ENCODE measurements at places on chromosomes 16 and 17. TPM values are rescaled to one million over a fixed set of nuclear protein-coding genes. Genes with fewer than 3 reads are reported as not detected.

The PPP4C gene
- total RNA-seq: 83.9 TPM

The ADAP2 gene
- total RNA-seq: 1.8 TPM

The CHMP1A gene
- 55.9 TPM for total RNA-seq

The SLC12A3 gene
- not detected for total RNA-seq

The FBXL16 gene
- 11.7 TPM for total RNA-seq

The CLDN7 gene
- total RNA-seq: 1.2 TPM

The SLC16A11 gene
- 1.4 TPM for total RNA-seq

The SLC35G6 gene
- total RNA-seq: 0.17 TPM

The PDE6G gene
- 0.49 TPM for total RNA-seq

The FLYWCH1 gene
- 97.0 TPM for total RNA-seq

The KAT7 gene
- total RNA-seq: 187 TPM

The HOXB1 gene
- total RNA-seq: not detected

The RASL10B gene
- 0.47 TPM for total RNA-seq

The ADAD2 gene
- 0.59 TPM for total RNA-seq

The EVI2A gene
- total RNA-seq: 38.4 TPM

The KCNJ2 gene
- total RNA-seq: not detected

The MARF1 gene
- total RNA-seq: 156 TPM

The TMEM235 gene
- not detected for total RNA-seq

The LHX1 gene
- not detected for total RNA-seq

The NGFR gene
- 0.11 TPM for total RNA-seq

The GAA gene
- total RNA-seq: 22.2 TPM

The CASKIN2 gene
- total RNA-seq: 0.17 TPM

The KCNG4 gene
- total RNA-seq: not detected

The HOXB9 gene
- not detected for total RNA-seq

The MAP2K3 gene
- 38.5 TPM for total RNA-seq

The GNG13 gene
- total RNA-seq: not detected

The ASGR2 gene
- total RNA-seq: 0.20 TPM

The TUBB3 gene
- total RNA-seq: 0.78 TPM

The ENPP7 gene
- total RNA-seq: not detected

The PITPNC1 gene
- total RNA-seq: 83.4 TPM

The HID1 gene
- total RNA-seq: 31.9 TPM

The CA4 gene
- not detected for total RNA-seq

The RND2 gene
- total RNA-seq: 0.28 TPM

The KCNH4 gene
- total RNA-seq: 0.25 TPM

The NHLRC4 gene
- 0.45 TPM for total RNA-seq

The SNX20 gene
- total RNA-seq: 26.6 TPM

The MATCAP1 gene
- total RNA-seq: 9.7 TPM

The SYCE1L gene
- total RNA-seq: 18.9 TPM

The PRAC1 gene
- not detected for total RNA-seq

The TP53TG3B gene
- not detected for total RNA-seq

The NOXO1 gene
- 0.56 TPM for total RNA-seq

The RPAIN gene
- 77.5 TPM for total RNA-seq

The FBXW10 gene
- not detected for total RNA-seq

The SMPD3 gene
- 0.89 TPM for total RNA-seq

The NPIPB2 gene
- total RNA-seq: 10.6 TPM

The FTO gene
- 37.9 TPM for total RNA-seq

The TNFRSF13B gene
- not detected for total RNA-seq

The KRTAP17-1 gene
- total RNA-seq: not detected

The TSNAXIP1 gene
- total RNA-seq: 0.52 TPM

Data from CD4-positive, alpha-beta T cell (primary cell).